ENCODE measurements at places on chromosomes 4 and X.
A peak's percentile ranks its signal among the peaks of the same experiment; 100 is the strongest.

DNA sequence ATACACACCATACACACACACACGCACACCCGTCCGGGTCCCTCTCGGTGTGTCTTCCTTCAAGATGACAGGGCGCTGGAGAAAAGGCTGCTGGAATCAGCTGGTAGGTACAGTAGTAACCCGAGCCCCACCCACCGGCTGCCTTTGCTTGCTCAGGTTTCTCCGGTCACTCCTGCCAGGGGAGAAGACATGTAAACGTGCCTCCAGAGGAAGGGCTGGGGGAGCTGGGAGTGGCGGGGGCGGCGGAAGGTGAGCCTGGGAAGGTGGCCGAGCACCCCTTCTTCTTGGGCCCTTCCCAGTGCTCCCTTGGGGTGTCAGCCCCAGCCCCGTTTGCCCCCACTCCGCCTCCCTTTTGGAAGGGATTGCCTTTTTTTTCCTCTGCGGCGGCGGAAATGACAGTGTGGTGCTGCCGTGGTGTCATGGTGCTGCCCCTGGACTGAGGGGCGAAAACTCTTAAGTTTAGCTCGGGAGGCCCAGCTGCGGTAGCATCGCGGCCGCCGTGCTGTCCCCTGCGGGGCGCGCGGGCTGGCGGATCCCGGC, at the start of gene MID2:
Gene MID2, plus strand, starts transcription at position 169 of the 540 bp plus-strand sequence. CDS start 561 bp downstream, outside the sequence.
- DNase-seq: peak; percentile 22

DNA sequence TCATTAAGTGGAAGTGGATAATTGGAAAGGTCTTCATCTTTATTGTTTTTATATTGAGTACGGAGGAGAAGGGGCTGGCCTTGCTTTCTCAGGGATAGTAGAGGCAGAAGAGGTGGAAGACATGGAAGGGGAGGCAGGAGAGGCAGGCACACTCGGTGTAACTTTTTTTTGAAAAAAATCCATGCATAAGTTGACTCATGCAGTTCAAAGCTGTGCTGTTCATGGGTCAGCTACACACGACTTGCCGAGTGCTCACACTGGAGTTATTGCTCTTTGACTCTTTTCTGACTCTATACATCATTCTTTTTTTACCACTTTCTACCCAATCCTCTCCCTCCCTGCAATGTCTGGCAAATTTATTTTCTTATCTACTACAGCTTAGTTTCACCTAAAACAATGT, 158.3 kb upstream of the AADAT start:
- no peak for DNase-seq

DNA sequence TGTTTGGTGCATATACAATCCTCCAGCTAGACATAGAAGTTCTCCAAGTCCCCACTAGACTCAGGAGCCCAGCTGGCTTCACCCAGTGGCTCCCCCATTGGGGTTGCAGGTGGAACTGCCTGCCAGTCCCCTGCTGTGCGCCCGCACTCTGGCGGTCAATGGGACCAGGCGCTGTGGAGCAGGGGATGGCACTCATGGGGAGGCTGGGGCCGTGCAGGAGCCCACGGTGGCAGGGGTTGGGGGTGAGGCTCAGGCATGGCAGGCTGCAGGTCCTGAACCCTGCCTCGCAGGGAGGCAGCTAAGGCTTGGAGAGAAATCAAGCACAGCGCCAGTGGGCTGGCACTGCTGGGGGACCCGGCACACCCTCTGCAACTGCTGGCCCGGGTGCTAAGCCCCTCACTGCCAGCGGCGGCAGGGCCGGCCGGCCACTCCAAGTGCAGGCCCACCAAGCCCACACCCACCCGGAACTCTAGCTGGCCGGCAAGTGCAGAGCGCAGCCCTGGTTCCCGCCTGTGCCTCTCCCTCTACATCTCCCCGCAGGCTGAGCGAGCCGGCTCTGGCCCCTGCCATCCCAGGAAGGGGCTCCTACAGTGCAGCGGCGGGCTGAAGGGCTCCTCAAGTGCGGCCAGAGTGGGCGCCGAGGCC, 12.7 kb upstream of the TMPRSS11D start:
- DNase-seq: no peak

GRCh38 chrX:15468036-15468435, 25.1 kb downstream of the PIR start:
- DNase-seq: no peak

- no peak for DNase-seq
These were observed 66.0 kb upstream of the PHOX2B start for GRCh38 chr4:41814565-41814964.

- DNase-seq: no peak
These were observed 229.1 kb upstream of the PITX2 start for GRCh38 chr4:110851989-110852388.

DNA sequence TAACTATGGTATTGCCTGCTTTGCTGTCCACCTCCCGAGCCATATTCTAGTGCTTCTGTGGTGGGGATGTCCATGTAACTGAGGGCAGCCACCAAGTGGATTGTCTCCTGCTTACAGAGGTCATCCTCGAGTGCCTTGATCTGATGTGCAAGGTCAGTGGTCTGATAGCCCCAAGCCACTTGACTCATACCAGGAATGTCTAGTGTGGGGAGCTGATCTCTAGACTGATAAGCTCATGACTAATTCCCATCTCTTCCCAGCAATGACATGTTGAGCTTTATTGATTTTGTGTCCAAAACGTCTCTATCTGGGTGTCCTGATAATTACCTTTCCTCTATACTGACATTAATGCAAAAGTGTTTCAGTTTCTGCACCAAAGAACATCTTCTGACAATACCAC, 168.4 kb upstream of the WDR1 start:
- no peak for DNase-seq

- no peak for DNase-seq
These were observed 16.4 kb downstream of the GABRE start for GRCh38 chrX:151958101-151958500.

GRCh38 chr4:139764182-139764581, 98.6 kb downstream of the MGST2 start:
- no peak for DNase-seq

- peak; percentile 0 for DNase-seq
These were observed 94.2 kb downstream of the MAOA start for GRCh38 chrX:43750248-43750676.

- no peak for DNase-seq
These were observed 351 bp upstream of the SLC30A9 start for GRCh38 chr4:41989994-41990364.

GRCh38 chr4:173159791-173160190, 8.8 kb upstream of the GALNT7 start:
- no peak for DNase-seq

GRCh38 chr4:151157543-151157942, 58.1 kb downstream of the RPS3A start:
- DNase-seq: no peak

DNA sequence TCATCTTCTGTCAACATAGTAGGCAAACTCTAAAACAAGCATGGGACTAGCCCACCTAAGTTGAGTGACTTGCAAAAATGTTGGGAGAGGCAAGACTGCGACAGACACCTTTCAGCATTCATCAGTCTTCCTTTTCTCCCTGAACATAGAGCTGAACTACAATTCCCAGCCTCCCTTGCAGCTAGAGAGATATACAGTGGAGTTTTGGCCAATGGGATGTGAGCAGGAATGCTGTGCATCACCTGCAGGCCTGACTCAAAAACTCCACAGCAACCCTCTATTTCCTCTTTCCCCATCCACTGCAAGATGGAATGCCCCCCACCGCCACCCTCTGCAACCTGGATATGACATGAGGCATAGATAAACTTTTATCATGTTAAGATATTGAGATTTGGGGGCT, 66.5 kb downstream of the PDHA1 start:
- DNase-seq: no peak

DNA sequence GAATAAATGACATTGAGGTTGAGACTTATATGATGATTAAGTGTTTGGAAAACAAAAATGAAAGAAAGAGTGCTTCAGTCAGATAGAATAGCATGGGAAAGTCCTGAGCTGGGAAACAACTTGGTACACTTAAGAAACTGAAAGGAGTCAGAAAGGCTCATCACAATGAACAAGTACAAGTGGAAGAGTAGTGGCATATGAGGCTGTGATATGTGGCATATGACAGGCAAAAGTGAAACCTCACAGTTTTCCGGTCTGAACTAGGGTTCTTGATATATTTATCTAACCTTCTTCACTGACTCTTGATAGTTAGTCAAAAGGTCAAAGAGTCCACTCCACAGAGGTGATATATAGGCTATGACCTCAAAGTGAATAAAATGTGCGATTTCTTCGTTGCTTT, 537.1 kb upstream of the CXorf51A start:
- no peak for DNase-seq

- no peak for DNase-seq
These were observed 56.2 kb upstream of the TMEM33 start for GRCh38 chr4:41878991-41879491.

DNA sequence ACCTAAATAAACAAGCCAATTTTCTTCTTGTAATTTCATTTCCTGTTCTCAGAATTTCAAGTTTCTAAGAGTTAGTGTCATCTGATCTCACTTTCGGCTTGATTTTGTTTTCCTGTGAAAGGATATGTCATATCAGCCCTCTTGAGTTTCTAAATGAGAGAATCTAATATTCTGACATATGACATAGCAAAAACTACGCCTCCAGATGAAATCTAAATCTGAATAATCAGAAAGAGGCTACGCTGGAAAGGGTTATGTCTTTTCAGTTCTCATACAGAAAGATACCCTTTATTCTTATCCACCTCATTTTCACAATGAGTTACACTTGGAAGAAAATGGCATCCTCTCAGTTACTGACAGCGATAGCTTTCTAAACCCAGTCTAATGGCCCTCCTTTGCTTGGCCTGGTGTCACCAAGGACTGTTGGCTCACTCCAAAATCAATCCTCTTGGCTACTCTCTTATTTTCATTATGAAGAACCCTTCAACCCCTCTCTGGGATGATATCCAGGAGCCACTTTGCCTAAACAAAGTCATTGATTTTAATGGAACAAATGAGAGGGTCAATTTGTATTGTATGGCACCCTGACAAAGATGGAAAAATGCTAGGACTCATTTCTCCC, 65.6 kb downstream of the ASB9 start:
- DNase-seq: no peak

Measured in stimulated activated CD8-positive, alpha-beta memory T cell treated with anti-CD3 and anti-CD28 coated beads, Interleukin-15, amount 100 ng/mL, for 48 hours (primary cell).